ENCODE measurements at places on chromosomes 1 and 21.

GRCh38 chr1:198577444-198577843, 37.0 kb upstream of the ATP6V1G3 start:
- no peak for DNase-seq

GRCh38 chr1:3217979-3218679, 149.1 kb downstream of the PRDM16 start:
- DNase-seq, result no peak

GRCh38 chr1:155006601-155007101, 4.0 kb downstream of the ZBTB7B start:
- DNase-seq, result peak; percentile 66

DNA sequence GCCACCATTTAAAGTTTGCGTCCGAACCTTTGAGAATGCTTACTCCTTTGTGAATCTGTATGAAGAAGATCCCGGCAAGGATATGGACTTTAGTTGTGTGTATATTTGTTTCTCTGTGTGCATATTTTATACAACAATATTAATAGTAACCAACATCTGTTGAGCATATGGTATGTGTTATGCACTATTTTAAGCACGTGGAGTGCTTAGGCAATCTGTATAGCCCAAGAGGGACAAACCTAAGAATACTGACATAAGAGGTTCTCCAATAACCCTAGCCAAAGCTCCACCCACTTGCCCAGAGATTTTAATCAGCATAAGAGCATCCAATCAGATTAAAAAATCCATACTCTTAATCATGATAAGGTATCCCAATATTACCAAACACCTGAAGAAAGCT, 92.7 kb downstream of the MAB21L3 start:
- no peak for DNase-seq

DNA sequence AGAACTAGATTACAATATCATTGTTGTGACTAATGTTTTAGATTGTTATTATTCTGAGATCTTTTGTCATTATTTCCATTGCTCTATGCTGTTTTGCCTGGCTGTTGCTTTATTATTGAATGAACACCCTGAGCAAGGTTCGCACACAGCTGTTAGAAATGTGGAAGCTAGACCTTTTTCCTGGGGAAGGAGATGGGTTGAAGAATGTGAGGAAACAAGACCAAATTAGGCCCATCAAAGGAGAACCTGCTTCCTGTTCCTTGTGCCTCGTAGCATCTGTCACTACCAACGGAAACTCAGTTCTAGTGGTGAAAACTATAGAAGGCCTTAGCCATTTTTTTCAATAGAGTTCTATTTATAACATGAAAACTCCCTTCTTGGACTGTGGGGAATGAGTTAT, 68.7 kb downstream of the RGL1 start:
- peak; percentile 61 for DNase-seq

- peak; percentile 12 for DNase-seq
Measured at GRCh38 chr1:20731057-20731991, 1.2 kb downstream of the SH2D5 start.

DNA sequence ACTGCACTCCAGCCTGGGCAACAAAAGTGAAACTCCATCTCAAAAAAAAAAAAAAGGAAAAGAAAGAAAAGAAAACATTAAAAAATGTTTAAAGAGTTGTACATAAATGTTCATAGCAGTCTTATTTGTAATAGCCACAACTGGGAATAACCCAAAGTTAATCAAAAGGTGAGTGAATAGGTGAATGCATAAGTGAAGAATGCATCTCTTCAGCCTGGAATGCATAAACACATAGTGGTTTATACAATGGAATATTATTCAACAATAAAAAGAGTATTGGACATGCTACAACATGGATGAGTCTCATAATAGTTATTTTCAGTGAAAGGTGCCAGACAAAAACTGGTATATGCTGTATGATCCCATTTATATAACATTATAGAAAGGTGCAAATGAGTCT, 18.1 kb downstream of the LDLRAD1 start:
- no peak for DNase-seq

GRCh38 chr1:226203240-226203639, 16.7 kb upstream of the ACBD3 start:
- no peak for DNase-seq

GRCh38 chr1:202599669-202600431, 110.4 kb downstream of the SYT2 start:
- DNase-seq, result peak; percentile 79

- peak; percentile 87 for DNase-seq
Measured at GRCh38 chr1:26786437-26787380, 1.0 kb upstream of the PIGV start.

- peak; percentile 81 for DNase-seq
Measured at GRCh38 chr21:46153247-46154154, 1.9 kb downstream of the FTCD start.

DNA sequence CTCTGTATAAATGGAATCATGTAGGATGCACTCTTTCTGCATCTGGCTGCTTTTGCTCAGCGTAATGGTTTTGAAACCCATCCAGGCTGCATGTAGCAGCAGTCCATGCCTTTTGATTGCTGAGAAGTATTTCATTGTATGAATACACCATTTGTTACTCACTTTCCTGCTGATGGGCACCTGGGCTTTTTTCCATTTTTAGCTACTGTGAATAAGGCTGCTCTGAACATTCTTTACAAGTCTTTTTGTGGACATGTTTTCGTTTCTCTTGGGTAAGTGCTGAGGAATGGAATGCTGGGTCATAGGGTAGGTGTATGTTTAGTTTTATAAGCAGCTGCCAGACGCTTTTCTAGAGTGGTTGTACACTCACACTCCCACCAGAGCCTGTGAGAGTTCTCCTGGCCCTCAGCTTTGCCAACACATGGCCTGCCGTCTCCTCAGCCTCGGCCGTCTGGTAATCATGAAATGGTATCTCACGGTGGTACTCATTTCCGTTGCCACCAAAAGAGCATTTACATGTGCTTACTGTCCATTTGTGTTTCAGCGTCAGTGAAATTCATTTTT, 22.7 kb downstream of the SLX9 start:
- peak; percentile 80 for DNase-seq

DNA sequence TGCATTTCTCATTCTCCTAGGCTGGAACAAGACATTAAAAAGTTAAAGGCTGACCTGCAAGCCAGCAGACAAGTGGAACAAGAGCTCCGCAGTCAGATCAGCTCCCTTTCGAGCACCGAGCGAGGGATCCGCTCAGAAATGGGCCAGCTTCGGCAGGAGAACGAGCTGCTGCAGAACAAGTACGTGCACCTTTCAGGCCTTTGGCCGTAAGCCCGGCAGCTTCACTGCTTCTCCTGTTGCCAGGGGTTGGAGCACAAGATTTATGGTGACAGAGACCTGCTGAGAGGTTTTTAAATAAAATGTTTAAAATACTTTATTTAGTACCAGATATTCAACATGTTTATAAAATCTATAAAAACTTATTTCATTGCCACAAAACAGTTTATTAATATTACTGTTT, 53.4 kb downstream of the MACO1 start:
- DNase-seq, result no peak

DNA sequence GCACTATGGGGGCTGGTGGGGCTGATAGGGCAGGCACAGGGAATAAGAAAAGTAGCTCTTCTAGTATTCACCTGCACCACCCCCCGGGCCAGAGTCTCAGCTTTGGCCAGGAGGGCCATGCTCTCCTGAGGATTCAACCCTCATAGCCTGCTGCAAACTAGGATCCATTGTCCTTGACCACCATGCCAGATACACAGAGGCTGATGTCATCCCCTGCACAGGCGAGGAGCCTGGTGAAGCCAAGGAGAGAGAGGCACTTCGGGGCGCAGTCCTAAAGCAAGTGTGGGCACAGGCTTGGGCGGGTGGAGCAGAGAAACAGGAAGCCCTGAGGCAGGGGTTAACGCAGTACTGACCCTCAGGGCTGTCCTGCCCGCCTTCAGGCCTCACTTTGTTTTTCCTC, 29.5 kb downstream of the TMEM53 start:
- DNase-seq, result no peak

GRCh38 chr1:166237675-166238074, 70.9 kb upstream of the FAM78B start:
- DNase-seq, result no peak

DNA sequence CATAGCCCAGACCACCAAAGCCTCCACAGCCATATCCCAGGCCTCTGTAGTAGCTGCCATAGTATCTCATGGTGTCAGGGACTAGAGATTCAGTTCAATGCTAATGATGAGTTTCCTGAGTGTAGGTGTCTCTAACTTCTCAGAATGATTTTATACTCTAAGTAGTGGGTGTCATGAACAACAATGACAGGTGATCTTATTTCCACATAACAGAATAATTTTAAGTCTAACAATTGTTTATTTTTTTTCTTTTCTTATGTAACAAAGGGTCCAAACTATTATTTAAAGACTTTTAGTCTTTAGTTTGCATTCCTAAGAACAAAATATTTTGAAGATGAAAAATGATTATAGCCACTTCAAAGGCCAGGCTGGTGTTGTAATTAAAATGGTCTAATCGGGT, at the start of gene KRTAP19-6:
KRTAP19-6 (minus strand) TSS at position 101 of the 400 bp plus-strand sequence; CDS start at position 70, 31 bp downstream.
- no peak for DNase-seq

DNA sequence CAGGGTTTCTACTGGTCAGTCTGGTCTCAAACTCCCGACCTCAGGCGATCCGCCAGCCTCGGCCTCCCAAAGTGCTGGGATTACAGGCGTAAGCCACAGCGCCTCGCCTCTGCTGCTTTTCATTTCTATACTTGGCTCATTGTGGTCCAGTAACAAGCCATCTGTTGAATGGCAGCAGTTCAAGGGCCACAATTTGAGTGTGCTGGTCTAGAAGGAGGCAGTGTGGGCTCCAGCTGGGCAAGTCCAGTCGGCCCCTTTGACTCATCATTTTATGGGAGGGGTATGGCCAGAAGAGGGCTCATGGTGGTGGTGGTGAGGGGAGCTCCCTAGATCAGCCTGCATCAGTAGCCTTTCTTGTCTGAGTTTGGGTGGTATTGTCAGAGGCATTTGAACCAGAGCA, 33.2 kb downstream of the ATP8B2 start:
- DNase-seq, result no peak

GRCh38 chr1:238384381-238384780, 493.7 kb upstream of the ZP4 start:
- DNase-seq, result no peak

DNA sequence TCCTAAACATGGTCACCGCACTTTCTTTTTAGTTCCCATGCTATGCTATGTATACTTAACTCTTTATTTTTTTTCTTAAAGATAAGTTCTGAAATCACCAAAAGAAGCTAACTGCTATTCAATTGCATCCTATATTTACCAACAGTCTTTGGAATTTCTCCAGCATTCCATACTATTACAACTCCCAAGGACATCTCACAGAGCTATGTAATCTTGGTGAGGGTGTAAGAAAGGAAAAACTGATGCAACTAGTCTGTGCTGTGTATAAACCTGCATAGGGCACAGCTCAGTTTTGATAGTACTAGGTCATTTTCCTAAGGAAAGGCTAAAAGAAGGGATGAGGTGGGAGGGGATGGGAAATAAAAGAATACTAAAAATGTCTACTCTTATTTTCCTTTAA, 78.0 kb downstream of the PTPN14 start:
- DNase-seq, result no peak

DNA sequence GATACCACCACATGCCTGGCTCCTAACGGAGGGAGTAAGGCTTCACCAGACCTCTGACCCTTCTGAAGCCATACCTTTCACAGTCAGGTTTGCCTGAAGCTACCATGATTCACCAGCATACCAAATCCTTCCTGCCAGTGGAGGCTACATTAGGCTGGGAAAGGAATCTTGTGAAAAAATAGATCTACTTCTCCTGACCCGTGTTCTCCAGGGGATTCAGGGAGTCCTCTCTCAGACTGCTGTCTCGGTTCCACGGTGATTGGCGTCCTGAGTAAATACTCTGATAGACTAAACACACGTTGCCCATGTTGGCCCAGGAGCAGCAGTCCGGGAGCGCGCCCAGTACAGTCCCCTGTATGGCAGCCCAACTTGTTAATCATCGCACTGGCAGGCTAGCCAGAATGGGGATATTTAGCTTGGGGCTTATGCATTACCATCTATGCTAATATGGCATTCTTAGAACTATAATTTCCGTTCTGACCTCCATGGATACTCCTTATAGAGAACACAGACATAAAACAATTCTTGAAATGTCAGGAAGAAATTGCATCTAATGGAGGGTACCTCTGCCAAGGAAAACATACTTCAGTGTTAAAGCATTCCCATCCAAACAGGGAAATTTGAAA, 173.2 kb downstream of the ROR1 start:
- DNase-seq, result no peak
